Activated naive CD4-positive, alpha-beta T cell treated with anti-CD3 and anti-CD28 coated beads, Interleukin-2, amount 50 U/mL, for 72 hours (primary cell): ENCODE measurements at places on chromosomes 16 and 17.
A peak's percentile ranks its signal among the peaks of the same experiment; 100 is the strongest.

- DNase-seq = no peak
Measured at GRCh38 chr17:50420419-50421112, 5.5 kb upstream of the ACSF2 start.

DNA sequence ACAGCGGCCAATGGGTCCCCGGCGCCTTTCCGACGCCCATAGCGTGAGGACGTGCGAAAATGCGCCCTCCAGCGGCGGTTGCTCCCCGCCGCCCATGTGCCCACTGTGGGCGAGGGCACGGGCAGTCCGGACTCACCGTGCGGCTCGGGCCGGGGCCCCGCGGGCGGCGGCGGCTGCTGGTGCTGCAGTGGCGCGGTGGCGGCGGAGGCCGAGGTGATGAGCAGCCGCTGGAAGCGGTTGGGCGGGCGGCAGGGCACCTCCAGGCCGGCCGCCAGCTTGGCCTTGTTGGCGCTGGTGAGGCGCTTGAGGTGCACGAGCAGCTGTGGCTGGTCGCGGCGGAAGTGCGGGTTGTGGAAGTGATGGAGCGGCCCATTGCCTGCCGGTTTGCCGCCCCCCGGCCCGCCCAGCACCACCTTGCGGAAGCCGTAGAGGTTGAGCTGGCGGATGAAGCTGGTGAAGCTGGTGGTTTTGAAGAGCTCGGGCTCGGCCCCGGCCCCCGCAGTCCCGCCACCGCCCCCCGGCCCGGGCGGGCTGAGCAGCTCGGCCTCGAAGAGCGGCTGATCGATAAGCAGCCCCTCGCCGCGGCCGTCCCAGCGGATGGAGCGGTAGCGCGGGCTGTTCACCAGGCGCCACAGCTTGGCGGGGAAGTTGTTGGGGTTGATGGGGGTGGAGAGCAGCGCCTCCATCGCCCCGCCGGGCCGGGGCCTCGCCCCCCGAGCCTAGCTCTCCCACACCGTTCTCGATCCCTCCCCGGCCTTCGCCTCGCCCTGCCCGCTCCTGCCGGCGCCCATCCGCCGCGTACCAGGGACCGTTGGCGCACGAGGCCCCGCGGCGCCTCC is at the start of gene HSF5:
Gene HSF5 (minus strand): TSS at position 820 of the 839 bp plus-strand sequence. CDS start 134 bp downstream, at position 686.
- DNase-seq = peak; percentile 82

DNA sequence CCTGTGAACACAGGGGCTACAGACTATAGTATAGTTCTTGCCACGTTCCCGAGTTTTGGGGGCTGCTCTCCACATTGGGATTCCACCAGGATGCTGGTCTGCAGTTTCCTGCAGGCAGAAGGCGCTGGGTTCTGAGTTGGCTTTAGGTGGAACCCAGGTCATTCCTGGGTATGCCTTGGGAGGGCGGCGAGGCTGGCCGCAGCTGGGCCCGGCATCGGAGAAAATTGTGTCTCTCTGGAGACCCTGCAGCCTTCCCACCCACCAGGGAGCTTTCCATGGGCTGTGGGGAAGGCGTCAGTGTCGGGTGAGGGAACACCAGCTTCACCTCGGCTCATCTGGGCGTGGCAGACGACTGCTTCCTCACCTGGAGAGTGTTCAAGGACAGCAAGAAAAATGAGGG is 183.6 kb downstream of the RAB11FIP4 start:
- no peak for DNase-seq

GRCh38 chr16:82031116-82032084 is 3.7 kb upstream of the HSD17B2 start:
- DNase-seq = no peak

DNA sequence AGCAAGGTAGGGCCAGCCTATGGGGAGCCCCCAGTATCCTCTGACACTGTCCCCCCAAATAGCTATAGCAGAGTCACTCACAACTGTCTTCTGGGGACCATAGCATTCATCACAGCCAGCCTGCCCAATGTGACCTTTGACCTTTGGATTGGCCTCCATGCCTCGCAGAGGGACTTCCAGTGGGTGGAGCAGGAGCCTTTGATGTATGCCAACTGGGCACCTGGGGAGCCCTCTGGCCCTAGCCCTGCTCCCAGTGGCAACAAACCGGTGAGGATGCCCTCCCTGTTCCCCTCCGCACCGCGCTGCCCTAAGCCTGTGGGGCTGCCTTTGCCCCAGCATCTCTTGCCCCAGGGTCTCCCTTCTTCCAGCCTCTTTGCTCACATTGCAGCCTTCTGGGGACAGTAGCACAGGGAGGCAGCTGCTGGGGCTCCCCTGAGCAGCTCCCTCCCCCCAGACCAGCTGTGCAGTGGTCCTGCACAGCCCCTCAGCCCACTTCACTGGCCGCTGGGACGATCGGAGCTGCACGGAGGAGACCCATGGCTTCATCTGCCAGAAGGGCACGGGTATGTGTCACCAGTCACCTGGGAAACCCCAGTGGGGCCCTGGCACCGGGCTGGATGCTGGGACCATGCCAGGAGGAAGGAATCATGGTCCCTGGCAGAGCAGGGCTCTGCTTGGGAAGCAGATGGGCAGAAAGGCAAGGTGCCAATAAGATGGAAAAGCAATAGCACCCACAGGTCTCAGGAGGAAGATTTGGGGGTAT is 61.1 kb downstream of the MRC2 start:
- DNase-seq = no peak

DNA sequence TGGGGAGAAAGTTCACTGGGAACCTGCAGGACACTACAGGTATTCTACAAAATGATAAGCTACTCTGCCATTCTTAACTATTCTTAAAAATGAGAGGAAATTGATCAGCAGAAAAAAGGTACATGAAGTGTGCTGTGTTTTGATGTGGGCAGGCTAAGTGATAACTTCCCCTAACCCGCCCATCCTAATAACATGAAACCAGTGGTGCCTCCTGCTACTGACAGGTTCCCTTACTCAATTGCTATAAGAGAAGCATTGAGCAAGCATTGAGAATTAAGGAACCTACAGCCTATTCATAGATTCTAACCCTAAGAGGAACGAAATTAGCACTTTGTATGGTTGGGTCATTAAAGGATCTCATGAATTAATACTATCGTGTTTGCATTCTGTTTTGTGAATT is 18.9 kb downstream of the XYLT1 start:
- no peak for DNase-seq

DNA sequence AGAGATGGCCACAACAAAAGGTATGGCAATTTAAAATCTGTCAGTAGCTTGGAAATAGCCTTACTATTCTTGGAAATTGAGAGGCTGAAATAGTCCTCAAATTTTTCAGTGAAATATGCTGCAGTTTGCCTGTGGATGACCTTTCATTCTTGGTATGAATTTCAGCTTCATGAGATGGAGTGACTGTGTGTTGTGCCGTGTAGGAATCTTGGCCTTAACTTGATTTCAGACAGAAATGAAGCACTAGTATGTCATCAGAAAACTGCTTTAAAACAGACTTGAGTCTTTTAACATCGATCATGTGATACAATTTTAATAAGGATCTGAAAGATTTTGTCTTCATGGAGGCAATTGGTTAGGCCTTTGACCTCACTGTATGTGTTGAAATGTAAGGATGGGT is 247.2 kb downstream of the CNTNAP4 start:
- no peak for DNase-seq

DNA sequence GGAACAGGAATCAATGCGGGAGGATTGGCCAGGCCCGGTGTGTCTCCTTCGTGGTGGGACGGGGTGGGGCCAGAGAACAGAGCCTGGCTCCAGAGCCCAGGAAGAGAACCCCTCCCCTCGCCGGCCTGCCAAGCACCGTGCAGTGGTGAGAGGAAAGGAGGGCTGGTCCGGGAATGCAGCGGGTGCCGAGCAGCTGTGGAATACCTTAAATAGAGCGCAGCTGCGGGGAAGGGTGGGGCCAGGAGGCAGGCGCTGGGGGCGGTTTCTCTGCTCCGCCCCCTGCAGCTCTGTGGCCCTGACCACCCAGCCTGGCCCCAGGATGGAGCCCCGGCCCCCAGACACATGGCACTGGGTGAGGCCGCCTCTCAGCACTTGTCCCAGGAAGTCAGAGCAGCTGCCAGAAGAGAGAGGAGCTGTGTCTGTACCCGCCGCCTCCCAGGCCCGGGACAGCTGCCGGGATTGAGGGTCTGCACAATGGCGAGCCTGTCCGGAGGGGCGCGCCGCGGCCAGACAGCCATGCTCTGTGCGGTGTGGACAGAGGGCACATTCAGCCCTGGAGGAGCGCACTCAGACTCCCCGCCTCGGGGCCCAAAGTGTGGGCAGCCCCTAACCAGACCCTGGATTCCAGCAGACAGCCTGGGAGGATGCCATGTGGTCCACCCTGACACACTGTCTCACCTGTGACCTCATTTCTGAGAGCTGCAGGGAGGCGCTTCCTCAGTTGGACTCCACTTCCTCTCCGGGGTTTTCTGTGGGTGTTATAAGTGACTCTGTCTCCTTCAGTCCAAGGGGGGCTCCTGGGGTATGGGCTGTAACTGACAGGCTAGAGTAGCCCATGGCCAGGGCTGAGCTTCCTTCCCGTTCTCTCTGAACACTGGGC is 268.8 kb downstream of the SEC14L1 start:
- DNase-seq = no peak

DNA sequence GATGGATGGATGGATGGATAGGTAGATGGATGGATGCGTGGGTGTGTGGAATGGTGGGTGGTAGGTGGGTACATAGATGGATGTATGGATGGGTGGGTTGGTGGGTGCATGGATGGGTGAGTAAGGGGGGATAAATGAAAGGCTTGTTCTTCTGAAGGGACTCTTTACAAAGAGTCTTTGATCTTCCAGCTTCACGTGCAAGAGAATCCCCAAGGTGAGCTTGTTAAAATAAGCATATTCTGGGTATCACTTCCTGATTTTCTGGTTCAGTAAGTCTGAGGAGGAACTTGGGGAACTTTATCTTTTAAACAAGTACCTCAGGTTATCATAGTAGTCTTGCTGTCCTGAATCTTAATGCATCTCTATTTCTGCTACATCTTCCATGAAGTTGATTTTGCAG is 639.1 kb downstream of the MAF start:
- no peak for DNase-seq

DNA sequence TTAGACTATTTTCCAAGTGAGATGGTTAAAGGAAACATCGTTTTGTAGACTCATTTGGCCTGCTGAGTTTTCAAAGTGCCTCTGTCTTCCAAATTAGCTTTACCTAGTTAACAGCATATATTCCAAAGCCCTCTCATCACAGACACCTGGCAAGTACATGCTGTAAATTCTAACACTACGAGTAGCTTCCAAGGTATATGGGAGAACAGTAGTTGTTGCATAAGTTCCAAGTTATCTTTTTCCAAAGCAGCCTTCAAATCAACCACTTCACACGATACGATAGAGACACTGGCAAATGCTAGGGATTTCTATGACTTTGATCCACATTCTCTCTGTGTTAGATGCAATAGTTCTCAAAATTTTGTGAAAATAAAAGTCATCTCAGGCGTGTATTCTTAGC is 299.3 kb downstream of the CNTNAP4 start:
- no peak for DNase-seq

DNA sequence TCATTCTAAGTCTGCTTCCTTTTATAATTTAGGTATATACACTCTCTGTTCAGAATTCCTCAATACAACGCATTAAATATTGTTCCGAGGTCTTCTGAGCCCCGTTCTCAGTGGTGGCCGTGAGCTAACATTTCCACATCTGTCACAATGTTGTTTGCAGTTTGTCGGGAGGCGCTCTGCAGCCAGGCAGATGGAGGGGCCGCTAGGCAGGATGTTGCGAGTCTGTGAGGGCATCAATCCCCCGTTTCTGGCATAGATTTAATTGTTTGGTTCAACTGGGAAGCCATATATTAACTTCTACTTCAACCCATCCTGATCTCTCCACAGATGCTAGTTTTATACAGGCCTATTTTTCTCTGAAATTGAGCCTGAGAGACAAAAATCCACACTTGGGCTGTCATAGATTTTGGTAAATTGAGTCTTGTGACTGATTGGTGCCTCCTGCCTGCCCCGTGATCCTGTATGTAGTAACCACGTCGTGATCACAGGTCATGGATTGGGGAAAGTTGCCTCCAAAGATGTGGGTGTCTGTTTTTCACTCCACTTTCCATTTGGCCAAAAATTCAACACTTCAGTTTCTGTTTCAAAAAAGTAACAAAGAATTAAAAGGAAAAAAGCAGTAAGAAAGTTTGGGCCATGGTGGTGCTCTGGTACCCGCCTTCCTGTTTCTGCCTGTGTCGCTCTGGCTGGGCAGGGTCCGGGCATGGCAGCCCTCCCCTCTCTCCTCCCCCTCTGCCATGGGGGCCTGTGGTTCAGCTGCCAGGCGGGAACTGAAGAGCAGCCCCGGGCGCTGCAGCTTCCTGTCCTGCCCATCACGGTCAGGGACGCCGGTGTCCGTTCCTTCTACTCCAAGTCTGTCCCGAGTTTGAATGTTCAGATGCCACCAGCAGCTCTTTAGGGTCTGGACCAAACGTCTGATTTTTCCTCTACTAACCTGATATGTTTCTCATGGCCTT is 41.5 kb downstream of the RPTOR start:
- DNase-seq = no peak

- no peak for DNase-seq
Measured at GRCh38 chr17:62008294-62008693, 56.8 kb downstream of the MED13 start.

DNA sequence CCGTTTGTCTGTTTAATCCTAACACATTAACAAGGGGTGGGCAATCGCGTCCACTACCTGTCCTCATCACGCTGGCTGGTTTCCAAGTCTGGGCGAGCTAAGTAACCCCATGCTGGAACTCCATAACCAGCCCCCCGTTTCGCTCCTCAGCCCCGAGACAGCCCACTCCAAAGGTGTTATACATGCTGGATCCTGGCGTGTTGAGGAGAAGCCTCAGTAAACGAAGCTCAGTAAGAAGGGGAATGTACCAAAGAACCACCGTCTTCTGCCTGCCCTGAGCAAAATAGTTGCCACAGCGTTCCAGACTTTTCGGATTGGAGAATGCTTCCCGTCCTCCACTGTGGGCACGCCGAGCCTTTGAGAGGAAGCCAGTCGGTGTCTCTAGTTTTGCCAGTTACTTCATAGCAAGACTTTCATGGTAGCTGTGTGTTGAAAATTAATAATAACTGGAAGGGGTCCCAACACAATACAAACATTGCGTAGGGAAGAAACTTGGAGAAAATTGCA is 16.1 kb upstream of the C17orf78 start:
- no peak for DNase-seq

DNA sequence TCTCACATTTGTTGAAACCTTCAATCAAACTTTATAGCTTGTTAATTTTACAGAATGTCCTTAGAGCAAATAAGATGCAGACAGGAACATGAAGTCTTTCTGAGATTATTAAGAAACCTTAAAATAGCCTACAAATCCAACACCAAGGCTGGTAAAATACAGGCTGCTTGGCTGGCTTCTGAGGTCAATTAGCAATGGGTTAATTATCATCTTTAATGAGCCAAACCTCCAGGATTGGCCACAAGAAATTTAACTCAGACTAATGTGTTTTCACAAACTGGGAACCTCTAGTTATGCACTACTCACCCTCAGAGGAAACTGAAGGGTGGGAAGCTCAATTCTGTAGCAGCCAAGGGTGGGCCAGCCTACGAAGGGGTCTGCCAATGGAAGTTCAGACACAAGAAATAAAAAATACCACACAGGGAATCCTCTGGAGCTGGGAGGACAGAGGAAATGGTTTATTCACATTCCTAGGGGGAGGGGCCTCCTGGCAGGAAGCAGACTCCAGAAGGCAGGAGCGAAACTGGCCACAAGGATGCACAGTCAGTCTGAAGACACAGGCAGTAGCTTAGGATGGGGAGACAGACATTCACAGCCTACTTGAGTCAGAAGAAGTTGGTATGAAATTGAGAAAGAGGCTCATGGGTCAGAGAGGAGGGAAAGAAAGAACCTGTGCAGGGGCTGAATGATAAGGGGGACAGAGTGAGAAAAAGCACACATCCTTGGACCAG is 36.1 kb downstream of the HIC1 start:
- no peak for DNase-seq
